ENCODE measurements at places on chromosomes 2 and 18. TPM values are rescaled to one million over a fixed set of nuclear protein-coding genes. Genes with fewer than 3 reads are reported as not detected.

GRCh38 chr18:58545338-58546296, 83.3 kb downstream of the ALPK2 start:
- H3K4me1 ChIP-seq, result peaks cover 3% of the 10 kb centered on the region
- DNase-seq, result no peak
- H3K4me3 ChIP-seq, result no peak overlapping the region
- H3K27ac ChIP-seq, result no peak overlapping the region
- no peaks in the 10 kb centered on the region for H3K36me3 ChIP-seq

- H3K4me3 ChIP-seq, result no peak overlapping the region
- H3K27ac ChIP-seq, result no peak overlapping the region
- H3K27me3 ChIP-seq, result no peaks in the 10 kb centered on the region
- DNase-seq, result no peak
Observed at GRCh38 chr2:168585700-168586099, 129.6 kb downstream of the CERS6 start.

GRCh38 chr2:8546612-8547283, 135.1 kb upstream of the ID2 start:
- H3K27me3 ChIP-seq, result no peaks in the 10 kb centered on the region
- no peaks in the 10 kb centered on the region for H3K36me3 ChIP-seq
- no peak for DNase-seq
- no peak overlapping the region for H3K4me3 ChIP-seq
- no peak overlapping the region for H3K27ac ChIP-seq

DNA sequence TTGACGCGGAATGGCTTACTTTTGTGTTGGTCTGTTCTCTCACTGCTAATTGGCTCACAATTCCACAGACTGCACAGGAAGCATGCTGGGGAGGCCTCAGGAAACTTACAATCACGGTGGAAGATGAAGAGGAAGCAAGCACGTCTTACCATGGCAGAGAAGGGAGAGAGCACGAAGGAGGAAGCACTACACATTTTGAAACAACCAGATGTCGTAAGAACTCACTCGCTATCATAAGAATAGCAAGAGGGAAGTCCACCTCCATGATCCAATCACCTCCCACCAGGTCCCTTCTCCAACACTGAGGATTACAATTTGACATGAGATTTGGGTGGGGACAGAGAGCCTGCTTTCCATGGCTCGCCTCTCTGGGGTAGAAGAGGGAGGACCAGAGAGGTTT, 106.2 kb downstream of the KCNF1 start:
- no peaks in the 10 kb centered on the region for H3K36me3 ChIP-seq
- H3K4me1 ChIP-seq, result no peaks in the 10 kb centered on the region
- no peak for DNase-seq
- H3K27ac ChIP-seq, result no peak overlapping the region
- H3K4me3 ChIP-seq, result no peak overlapping the region

DNA sequence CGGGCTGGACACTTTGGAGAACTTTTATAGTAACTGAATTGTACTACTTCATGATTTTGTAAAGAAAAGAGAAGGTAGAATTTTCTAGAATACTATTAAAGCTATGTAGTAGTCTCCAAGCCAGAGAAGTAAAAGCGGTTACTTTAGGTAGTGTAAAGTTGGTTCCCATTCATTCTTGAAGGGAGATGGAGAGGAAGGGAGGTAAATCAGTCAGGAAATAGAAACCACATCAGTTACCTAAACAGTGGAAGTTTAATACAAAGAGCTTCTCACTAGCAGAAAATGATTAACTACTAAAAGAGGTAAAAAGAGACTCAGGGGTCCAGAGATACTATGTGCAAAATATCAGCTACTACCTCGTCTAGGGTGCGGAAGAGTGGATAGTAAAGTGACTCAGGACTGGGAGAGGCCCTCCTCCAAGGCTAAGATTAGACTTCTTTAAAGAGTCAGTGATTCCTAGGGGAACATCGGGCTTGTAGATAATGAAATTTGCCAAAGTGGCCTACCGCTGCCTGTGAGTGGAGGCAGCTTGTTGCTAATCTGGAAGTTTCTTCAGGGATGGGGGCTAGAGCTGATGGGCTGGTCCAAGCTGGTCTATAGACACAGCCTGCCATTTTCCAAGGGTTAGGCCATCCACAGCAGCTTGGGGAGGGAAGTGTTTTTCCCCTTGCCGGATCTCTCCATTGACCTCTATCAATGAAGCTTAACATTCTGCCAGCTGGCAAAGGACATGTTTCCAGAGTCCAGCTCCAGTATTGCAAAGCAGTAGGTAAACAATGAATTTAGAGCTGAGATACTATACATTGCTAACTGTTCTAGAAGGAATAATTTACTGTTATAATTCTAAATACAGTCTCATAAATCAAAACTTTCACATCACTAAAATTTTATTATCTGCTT, 246.4 kb upstream of the BOD1L2 start:
- H3K36me3 ChIP-seq, result no peaks in the 10 kb centered on the region
- no peaks in the 10 kb centered on the region for H3K27me3 ChIP-seq
- no peaks in the 10 kb centered on the region for H3K4me1 ChIP-seq
- no peak overlapping the region for H3K27ac ChIP-seq
- no peak for DNase-seq

DNA sequence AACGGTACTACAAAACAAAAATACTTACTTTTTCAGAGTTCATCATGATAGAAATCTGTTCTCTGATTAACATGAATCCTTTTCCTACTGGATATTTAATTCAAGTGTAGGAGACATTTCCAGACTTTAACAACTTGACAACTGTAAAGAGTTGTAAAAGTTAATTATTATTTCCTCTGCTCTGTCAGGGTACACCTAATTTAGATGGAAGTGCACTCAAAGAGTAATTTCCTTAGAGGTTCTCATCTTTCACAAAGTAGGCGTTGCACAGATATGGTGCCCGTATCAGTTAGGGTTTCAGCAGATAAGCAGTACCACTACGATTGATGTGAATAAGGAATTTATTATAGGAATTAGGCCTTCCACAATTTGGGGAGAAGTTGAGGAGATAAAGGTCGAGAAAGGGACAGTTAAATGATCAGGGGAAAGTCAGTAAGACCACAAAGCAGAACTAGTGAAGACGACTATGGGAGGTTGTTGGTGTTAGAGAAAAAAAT, 16.2 kb upstream of the PDE11A start:
- H3K4me3 ChIP-seq, result no peak overlapping the region
- H3K27me3 ChIP-seq, result no peaks in the 10 kb centered on the region
- no peaks in the 10 kb centered on the region for H3K4me1 ChIP-seq
- no peaks in the 10 kb centered on the region for H3K36me3 ChIP-seq
- H3K27ac ChIP-seq, result no peak overlapping the region

DNA sequence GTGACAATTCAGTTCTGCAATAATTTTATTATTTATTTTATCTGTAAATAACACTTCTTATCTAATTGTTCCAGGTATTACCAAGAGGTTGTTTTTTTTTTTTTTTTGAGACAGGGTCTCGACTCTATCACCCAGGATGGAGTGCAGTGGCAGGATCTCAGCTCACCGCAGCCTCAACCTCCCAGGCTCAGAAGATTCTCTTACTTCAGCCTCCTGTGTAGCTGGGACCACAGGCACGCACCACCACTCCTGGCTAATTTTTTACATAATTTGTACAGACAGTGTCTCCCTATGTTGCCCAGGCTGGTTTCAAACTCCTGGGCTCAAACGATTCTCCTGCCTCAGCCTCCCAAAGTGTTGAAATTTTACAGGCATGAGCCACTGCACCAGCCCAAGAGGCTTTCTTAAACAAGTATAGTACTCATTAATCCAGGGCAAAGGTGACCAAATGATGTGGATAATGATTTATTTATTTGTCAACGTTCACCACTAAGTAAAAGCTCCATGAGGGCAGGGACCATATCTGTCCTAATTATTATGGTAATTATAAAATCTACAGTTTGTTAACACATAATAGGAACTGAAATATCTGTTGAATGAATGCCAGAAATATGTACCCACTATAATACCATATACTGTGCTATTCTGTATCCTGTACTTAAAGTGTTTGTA, 12.0 kb downstream of the STK17B start:
- no peaks in the 10 kb centered on the region for H3K4me1 ChIP-seq
- no peak overlapping the region for H3K27ac ChIP-seq
- no peaks in the 10 kb centered on the region for H3K36me3 ChIP-seq
- H3K27me3 ChIP-seq, result no peaks in the 10 kb centered on the region
- H3K4me3 ChIP-seq, result no peak overlapping the region
- DNase-seq, result no peak

DNA sequence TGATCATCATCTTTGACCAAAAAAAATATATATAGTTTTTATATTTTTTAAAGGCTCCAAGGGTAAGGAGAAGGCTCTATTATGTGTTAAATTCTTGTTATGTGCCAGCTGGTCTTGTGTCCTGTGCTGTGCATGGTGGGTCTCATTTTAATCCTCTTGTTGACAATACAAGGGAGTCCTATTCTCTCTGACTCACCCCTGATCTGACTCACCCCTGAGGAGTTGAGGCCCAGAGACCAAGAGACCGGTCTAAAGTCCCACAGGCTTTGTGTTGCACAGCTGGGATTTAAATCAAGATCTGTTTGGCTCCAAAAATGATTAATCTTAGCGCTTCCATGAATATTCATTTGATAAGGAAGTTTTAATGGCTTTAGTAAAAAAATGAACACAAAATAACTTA, 25.7 kb downstream of the MC2R start:
- H3K27ac ChIP-seq, result no peak overlapping the region
- no peaks in the 10 kb centered on the region for H3K36me3 ChIP-seq
- no peak overlapping the region for H3K4me3 ChIP-seq
- H3K27me3 ChIP-seq, result no peaks in the 10 kb centered on the region
- no peak for DNase-seq

- DNase-seq, result no peak
- H3K27me3 ChIP-seq, result peaks cover 51% of the 10 kb centered on the region
- no peaks in the 10 kb centered on the region for H3K36me3 ChIP-seq
Observed at GRCh38 chr2:163733956-163734355, 1.9 kb downstream of the FIGN start.

- H3K27me3 ChIP-seq, result no peaks in the 10 kb centered on the region
- no peak overlapping the region for H3K27ac ChIP-seq
- H3K4me3 ChIP-seq, result no peak overlapping the region
- no peak for DNase-seq
- H3K4me1 ChIP-seq, result no peaks in the 10 kb centered on the region
Observed at GRCh38 chr2:167966937-167967913, 280.2 kb downstream of the STK39 start.

GRCh38 chr2:128612628-128613027, 294.0 kb upstream of the HS6ST1 start:
- H3K27me3 ChIP-seq, result no peaks in the 10 kb centered on the region
- DNase-seq, result peak; percentile 17
- no peaks in the 10 kb centered on the region for H3K36me3 ChIP-seq
- H3K4me1 ChIP-seq, result no peaks in the 10 kb centered on the region
- H3K4me3 ChIP-seq, result no peak overlapping the region
- no peak overlapping the region for H3K27ac ChIP-seq

GRCh38 chr2:234695981-234696380, 199.1 kb upstream of the ARL4C start:
- no peak overlapping the region for H3K27ac ChIP-seq
- H3K4me3 ChIP-seq, result no peak overlapping the region
- H3K27me3 ChIP-seq, result no peaks in the 10 kb centered on the region
- H3K4me1 ChIP-seq, result peaks cover 7% of the 10 kb centered on the region

DNA sequence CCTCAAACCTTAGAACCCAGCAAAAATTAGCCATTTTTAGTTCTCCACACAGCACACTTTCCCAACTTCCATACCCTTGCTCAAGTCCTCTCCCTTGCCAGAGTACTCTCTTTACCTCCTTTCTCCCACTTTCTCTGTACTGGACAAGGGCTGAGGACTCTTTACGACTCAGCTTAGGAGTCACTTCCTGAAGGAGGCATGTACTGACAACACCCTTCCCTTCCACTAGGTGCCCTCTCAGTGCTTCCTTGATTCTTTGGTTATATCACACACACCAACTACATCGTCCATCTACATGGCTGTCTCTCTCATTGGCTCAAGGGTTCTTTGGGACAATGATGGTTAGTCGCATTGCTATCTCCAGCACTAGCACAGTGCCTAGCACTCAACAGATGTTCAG, 5.2 kb upstream of the C18orf63 start:
- H3K36me3 ChIP-seq, result no peaks in the 10 kb centered on the region
- H3K4me3 ChIP-seq, result no peak overlapping the region
- no peak overlapping the region for H3K27ac ChIP-seq
- no peaks in the 10 kb centered on the region for H3K4me1 ChIP-seq

GRCh38 chr2:16138811-16139662, 198.7 kb downstream of the MYCN start:
- no peak for DNase-seq
- H3K27ac ChIP-seq, result no peak overlapping the region
- H3K4me3 ChIP-seq, result no peak overlapping the region
- no peaks in the 10 kb centered on the region for H3K36me3 ChIP-seq

DNA sequence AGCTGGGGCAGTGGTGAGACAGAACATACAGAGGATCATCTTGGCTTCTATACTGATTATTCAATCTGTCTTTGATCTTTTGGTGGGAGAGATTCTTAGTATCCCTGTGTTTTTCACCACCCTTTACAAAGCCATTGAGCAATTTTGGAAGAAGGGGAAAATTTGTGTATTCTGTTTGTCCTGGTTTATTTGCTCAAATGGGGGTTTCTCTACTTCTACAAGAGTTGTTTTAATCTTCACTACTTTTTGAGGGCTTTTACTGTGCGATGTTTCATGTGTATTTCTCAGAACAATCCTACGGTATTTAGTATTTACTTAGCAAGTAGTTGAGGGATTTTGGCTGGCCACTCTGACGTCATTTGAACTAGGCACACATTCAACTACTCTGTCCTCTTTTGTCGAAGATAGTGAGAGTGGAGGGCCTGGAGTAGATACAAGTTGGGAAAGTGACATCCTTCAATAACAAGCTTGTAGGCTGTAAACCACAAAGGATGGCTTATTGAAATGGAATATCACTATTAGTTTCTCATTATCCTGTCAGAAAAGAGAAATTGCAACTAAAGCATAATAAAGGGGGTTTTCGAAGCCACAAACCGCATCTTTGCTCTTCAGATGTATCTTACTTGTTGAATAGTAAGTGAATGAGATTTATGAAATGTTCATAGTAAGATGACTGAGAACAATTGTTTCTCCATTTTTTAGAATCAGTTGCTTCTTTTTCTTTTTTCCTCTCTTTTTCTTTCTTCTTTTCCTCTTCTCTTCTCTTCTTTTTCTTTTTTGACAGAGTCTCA, 24.8 kb downstream of the FMNL2 start:
- no peak overlapping the region for H3K27ac ChIP-seq
- peaks cover 6% of the 10 kb centered on the region for H3K4me1 ChIP-seq
- no peak overlapping the region for H3K4me3 ChIP-seq
- H3K36me3 ChIP-seq, result no peaks in the 10 kb centered on the region
- DNase-seq, result no peak

DNA sequence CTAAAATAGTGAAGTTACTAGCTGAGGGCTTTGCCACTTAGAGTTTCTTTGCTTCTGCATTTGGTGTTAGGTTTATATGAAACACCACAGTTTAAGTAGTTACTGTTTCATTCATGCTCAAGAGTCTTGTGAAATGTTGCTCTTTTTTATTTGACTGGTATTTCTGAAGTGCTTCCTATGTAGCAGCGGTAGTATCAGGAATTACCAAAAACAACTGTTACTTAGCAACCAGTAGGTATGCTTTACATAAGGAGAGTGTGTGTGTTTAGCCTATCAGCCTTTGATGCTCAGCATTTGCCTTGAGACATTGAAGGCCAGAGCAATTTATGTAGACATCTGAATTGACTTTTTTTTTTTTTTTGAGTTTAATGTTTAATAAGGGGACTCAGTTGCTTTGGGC, 3.6 kb downstream of the DIS3L2 start:
- no peaks in the 10 kb centered on the region for H3K36me3 ChIP-seq
- H3K27me3 ChIP-seq, result no peaks in the 10 kb centered on the region
- no peak for DNase-seq
- peaks cover 3% of the 10 kb centered on the region for H3K4me1 ChIP-seq

Gene CLEC4F
- total RNA-seq, result 0.20 TPM

Gene CCL20
- 15.7 TPM for total RNA-seq

Gene OTOS
- total RNA-seq, result not detected

Gene SPATA3
- not detected for total RNA-seq

Gene ST6GAL2
- 2.2 TPM for total RNA-seq

Gene CNDP1
- total RNA-seq, result not detected

Gene SLC9A4
- total RNA-seq, result not detected

Gene ADAM17
- 40.9 TPM for total RNA-seq

Gene LYG1
- 0.93 TPM for total RNA-seq
